ENCODE measurements at places on chromosomes 11 and 22.

- no peak for DNase-seq
Observed at GRCh38 chr11:119605137-119605665, 123.8 kb downstream of the NECTIN1 start.

DNA sequence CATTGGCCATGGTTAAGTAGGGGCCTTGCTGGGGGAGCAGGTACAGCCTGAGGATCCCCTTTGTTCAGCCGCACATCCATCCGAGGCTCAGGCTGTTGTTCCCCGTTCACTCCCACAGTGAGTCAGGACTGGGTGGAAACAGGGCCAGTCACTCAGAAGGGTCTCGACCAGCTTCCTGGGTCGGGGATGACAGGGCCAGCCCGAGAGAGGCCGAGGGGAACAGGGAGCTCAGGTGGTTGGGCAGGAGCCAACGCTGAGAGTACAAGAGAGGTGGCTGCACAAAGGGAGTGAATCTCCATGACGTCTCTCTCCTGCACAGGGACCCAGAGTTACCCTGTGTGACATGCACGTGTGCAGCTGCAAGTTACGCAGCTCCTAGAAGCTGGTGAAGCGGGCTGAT, 97.2 kb upstream of the SHANK2 start:
- DNase-seq = no peak

- no peak for DNase-seq
Observed at GRCh38 chr11:119117004-119117706, 4.2 kb upstream of the HINFP start.

- DNase-seq = no peak
Observed at GRCh38 chr11:68497761-68498160, 37.2 kb downstream of the PPP6R3 start.

DNA sequence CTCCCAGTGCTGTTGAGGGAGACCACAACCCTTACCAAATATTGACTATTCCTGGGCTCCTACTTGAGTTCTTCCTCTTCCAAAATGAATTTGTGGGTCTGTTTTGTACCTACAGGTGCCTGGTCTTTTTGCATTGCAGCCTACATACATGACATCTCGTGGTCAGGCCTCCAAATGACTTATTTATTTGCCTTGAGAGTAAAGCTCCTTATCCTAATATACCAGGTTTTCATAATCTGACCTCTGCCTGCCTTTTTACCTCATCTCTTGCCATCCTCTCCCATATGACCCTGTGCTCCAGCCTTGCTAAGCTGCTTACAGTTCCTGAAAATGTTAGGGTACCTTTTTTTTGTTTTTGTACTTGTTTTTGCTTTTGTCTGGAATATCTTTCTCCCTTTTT, 130.4 kb downstream of the UVRAG start:
- DNase-seq = no peak

DNA sequence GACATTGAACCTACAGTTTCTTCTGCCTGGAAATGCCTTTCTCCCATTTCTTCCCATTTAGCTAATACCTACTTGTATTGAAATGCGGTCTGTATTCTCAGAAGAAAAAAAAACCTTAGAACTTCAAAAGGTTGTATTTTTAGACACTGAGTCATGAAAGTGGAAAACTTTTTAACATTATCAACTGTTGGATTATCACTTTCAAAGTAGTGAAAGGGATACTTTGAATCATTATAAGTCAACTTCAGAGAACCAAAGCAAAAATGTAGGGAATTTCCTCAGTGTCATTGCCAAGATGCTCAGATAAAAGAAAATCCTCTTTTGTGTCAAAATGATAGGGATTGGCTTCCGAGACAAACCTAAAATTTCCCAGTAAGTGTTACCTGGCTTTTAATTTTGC, 6.6 kb downstream of the HOATZ start:
- DNase-seq = peak; percentile 34

DNA sequence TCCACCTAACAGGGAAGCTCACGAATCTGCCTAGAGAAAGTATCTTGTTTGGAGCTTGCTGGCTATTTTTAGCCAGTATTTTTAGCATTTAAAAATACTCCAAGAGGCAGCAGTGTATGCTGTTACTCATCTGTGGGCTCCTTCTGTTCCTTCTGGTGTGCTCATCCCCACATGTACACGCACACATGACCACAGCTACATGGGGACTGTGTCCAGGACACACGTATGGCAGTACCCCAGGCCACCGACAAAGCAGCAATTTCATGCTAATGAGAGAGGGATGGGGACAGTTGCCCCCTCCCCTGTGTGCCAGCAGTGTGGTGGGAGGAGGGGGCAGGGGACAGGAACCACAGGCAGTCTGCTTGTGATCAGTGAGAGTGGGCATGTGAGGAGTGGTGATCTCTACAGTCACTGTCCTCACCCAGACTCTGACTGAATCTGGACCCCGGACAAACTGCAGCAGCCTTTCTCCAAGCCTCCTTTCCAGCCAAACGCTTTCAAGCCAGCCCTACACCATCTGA, 16.4 kb downstream of the USP2 start:
- peak; percentile 56 for DNase-seq

GRCh38 chr11:76415073-76415472, 29.7 kb upstream of the EMSY start:
- DNase-seq = no peak

DNA sequence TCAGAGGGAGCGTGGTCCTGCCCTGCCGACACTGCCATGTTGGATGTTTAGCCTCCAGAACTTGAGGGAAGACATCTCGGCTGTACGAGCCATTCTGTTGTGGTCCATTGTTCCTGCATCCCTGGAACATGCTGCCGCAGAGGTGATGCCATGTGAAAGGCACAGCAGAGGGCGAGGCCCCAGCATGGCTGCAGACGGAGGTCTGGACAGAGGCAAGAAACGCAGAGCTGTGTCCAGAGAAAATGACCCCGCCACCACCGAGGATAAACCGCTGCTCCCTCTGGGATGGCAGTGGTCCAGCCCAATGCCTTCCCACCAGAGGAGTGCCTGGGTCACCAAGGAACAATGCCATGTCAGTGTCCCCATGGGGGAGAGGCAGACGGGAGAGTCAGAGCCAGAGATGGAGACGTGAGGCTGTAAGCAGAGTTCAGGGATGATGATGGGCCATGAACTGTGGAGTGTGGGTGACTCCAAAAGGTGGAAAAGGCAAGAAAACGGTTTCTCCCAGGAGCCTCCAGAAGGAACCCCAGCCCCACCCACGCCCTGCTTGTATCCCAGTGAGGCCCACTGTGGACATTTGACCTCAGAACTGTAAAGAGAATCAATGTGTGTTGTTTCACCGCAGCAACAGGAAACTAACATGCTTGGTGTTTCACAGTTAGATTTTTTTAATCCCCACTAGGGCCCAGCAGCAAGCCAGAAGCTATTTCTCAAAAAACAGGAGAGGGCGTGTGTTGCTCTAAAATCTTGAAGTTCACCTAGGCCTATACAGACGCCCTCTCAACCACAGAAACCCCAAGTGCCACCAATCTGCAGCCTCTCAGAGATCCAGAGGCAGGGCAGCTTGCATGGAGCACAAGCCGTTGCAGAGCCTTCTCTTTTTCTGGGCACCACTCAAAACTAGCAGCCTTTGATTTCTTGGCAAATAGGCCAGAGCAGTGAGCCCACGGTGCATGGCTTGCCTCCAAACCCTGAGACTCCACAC, 1422.9 kb downstream of the TBC1D22A start:
- no peak for DNase-seq

- DNase-seq = no peak
Observed at GRCh38 chr11:15806217-15806616, 550.1 kb downstream of the SOX6 start.

GRCh38 chr11:123206791-123207434, 11.9 kb upstream of the CLMP start:
- peak; percentile 38 for DNase-seq

Data from IMR-90 (cell line).